ENCODE measurements at places on chromosomes 5 and 9. TPM values are rescaled to one million over a fixed set of nuclear protein-coding genes. Genes with fewer than 3 reads are reported as not detected.

GRCh38 chr5:124630767-124631704 is 115.4 kb downstream of the ZNF608 start:
- no peak for DNase-seq

PCYOX1L gene
- total RNA-seq: 11.0 TPM

- DNase-seq: no peak
Observed at GRCh38 chr5:53407373-53407772, 73.1 kb upstream of the FST start.

DNA sequence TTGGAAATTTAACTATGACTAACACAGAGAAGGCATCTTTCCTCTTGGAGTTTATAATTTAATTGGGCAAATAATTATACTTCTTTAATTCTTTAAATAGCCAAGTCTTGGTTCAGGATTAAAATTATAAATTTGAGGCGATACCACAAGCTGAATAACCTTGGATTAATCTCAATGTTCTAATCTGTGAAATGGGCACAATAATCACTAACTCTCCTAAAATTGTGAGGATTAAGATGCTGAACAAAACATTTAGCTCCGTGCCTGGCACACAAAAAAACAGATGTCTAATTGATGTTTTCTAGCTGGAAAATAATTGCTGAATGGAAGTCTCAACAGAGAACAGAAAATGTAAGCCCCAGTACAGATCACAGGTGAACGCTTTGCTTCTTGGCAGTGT is 69.7 kb upstream of the TRIM32 start:
- no peak for DNase-seq

DNA sequence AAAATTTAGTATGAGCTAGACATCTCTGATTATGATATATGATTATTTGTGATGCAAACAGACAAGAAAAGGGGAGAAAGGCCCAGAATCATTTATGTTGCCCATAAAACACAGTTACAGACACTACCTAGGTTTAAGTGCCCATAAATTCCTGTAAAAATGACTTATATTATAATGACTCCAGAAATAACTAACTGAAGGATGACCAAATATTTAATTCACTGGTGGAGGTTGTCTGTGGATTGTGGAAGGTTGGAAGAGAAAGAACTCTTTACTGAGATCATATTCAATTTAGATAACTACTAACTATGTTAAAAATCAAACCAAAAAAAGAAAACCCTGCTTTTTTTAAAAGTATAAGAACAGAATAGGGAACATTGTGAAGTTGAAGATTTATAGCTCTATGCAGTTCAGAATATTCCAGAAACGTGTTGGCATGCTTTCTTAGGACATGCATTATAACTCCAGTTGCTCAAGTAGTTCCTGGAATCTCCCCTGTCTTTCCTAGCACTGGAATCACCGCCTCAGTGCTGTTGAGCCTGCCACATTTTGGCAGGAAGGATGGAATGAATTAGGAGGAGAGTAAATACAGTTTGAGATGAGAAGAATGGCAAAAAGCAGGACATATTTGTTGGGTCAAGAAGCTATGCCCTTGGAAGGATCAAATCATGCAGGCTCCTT is 72.0 kb upstream of the PAPPA start:
- DNase-seq: no peak

- no peak for DNase-seq
Observed at GRCh38 chr5:90612919-90613318, 54.3 kb downstream of the ADGRV1 start.

JAKMIP2 gene
- total RNA-seq: 56.3 TPM

ZNF346 gene
- total RNA-seq: 28.5 TPM

MOB3B gene
- 2.9 TPM for total RNA-seq

BTNL9 gene
- 2.9 TPM for total RNA-seq

- no peak for DNase-seq
Observed at GRCh38 chr9:3784641-3785040, 258.8 kb upstream of the RFX3 start.

GRCh38 chr5:175335691-175336090 is 108.3 kb downstream of the DRD1 start:
- no peak for DNase-seq

DNA sequence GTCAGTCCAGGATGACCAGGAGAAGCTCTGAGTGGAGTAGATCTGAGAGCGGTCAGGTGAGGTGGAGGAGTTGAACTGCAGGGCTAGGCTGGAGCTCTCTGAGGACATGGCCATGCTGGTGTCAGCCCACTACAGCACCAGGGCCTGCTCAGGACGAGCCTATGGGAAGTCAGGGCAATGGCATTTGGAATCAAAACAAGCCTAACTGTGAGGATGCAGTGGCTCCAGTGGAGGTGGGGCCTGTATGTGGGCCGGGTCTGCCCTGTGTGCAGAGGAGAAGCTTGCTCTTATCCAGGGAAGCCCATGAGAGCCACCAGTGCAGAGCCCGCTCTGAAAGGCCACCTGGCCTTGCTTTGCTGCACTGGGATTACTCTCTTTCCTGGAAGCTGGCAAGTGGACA is 11.1 kb downstream of the CXCL14 start:
- no peak for DNase-seq

- no peak for DNase-seq
Observed at GRCh38 chr5:153402550-153402949, 87.9 kb upstream of the GRIA1 start.

DNA sequence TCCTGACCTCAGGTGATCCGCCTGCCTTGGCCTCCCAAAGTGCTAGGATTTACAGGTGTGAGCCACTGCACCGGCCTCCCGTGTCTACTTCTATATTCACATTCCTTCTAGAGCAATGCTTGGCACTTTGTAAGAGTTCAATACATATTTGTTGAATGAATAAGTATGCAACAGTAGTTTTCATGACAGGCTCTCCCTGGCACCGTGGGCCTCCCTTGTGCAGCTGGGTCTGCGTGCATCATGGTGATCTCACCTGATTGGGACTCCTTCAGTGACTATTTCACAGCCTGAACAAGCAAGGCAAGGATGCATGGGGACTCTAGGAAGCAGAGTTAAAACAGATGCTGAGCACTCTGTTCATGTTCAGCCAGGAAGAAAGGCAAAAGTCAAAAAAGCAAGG is 6.8 kb upstream of the ZBTB34 start:
- DNase-seq: no peak

DNA sequence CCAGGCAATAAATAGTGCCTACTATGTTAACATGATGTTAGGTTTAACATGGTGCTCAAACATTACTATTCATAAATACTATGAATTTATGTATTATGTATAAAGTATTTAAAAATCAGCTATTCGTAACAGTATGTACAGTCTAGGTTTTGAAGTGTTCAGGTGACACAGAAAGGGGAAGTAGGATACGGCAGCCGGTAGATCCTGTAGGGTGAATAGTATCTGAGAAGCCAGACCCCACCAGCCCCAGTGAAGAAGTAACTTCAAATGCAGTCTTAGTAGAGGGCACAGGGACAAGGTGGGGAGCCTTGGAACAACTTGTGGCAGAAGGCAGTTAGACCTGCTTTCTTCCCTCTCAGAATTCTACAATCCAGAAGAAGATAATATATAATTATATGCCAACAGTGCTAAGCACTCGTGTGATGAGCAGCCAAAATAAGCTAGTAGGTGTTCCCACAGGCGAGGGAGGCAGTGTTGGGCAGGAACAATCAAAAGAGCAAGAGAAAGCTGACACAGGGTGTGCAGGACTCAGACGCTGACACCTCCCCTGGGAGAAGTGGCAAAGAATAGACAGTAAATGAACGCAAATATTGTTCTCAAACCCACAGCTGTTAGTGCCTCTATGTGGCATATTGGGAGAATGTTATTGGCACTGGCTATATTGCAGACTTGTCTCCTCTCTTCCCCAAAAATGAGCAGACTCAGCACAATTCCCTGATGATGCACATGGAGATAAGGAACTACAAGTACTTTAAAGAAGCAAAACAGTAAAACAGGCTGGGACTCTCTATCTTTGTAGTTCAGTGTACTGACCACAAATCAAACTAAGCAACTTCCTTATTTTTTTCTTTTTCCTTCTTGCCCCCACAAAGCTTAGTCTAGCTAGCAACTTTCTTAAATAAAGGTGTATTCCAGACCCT is 4.6 kb downstream of the ZNF367 start:
- DNase-seq: no peak

TAF11L10 gene
- not detected for total RNA-seq

NME5 gene
- 13.0 TPM for total RNA-seq

EIF4E1B gene
- under 0.01 TPM for total RNA-seq

SPOCK1 gene
- 37.9 TPM for total RNA-seq

- no peak for DNase-seq
Observed at GRCh38 chr5:95904827-95905226, 56.8 kb downstream of the ELL2 start.

CCL21 gene
- total RNA-seq: not detected

- no peak for DNase-seq
Observed at GRCh38 chr5:131180407-131180806, 9.7 kb downstream of the LYRM7 start.

GRCh38 chr5:90134892-90135291 is 274.7 kb downstream of the CETN3 start:
- no peak for DNase-seq

DNA sequence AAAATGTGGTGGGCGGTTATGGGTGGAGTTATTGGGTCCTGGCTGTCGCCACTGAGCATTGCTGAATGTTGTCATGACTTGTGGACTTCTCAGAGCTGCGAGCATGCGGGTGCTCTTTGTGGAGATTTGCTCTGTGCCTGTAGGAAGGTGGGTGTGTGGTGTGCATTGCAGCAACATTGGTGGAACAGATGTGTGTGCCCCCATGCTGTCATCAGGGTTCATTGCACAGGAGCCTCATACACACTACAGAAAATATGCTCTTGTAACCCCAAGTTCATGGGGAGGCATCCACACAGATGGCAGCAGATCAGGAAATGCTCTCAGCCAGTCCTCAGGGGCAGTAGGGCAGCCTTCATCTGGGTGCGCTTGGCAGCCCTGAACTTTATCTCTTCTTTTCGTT is 55.9 kb upstream of the PHF2 start:
- no peak for DNase-seq

DNA sequence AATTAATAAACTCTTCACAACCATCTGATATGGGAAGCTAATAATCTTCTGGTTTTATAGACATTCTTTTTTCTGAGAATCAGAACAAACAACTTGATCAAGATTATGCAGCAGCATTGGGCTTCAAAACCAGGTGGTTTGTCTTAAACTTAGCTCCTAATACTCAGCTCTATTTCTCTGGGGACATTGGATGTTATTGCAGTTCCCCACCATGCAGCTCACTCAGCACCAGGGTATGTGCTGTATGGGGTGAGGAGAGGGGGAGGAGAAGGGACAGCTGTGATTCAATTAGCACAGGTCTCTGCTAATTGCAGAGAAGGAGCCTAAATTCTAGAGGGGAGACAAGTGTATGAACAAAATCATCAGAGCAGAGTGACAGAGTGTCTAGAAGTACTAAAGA is 210.7 kb upstream of the TNC start:
- no peak for DNase-seq

Measured in frontal cortex (tissue), 4 donors.